Psoas muscle (tissue), 8 donors: ENCODE measurements at places on chromosomes 1 and 21. TPM values are rescaled to one million over a fixed set of nuclear protein-coding genes. Genes with fewer than 3 reads are reported as not detected.

VSIG8 gene
- polyA plus RNA-seq: not detected

ENAH gene
- polyA plus RNA-seq: 17.1 TPM

DNA sequence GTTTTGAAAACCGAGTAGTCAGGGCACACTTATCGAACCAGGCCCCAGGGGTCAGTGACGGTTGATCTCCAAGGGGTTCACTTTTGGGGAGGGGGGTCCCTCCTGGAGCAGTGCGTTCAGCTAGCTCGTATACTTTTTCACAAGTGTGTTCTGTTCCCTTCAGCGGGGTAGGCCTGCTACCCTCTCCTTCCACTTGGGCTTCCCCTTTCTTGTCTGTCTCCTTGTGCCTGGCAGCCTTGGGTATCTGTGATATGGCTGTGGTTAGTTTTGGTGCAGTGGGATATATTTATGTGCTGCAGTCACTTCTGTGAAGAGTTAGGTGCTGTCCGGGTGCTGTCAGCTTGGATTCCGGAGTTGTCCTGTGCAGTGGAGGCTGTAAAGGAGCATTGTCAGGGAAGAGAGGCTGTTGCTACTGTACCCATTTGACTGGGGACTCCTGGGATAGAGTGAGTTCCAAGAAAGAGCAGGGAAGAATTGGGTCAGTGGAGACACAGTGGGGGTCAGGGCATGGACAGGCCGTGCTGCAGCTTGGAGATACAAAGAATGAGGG is 29.7 kb downstream of the ADARB1 start:
- DNase-seq: no peak

GBP3 gene
- polyA plus RNA-seq: 0.56 TPM

- DNase-seq: no peak
These were observed 326.5 kb downstream of the PDE4B start for GRCh38 chr1:66119148-66119547.

DNA sequence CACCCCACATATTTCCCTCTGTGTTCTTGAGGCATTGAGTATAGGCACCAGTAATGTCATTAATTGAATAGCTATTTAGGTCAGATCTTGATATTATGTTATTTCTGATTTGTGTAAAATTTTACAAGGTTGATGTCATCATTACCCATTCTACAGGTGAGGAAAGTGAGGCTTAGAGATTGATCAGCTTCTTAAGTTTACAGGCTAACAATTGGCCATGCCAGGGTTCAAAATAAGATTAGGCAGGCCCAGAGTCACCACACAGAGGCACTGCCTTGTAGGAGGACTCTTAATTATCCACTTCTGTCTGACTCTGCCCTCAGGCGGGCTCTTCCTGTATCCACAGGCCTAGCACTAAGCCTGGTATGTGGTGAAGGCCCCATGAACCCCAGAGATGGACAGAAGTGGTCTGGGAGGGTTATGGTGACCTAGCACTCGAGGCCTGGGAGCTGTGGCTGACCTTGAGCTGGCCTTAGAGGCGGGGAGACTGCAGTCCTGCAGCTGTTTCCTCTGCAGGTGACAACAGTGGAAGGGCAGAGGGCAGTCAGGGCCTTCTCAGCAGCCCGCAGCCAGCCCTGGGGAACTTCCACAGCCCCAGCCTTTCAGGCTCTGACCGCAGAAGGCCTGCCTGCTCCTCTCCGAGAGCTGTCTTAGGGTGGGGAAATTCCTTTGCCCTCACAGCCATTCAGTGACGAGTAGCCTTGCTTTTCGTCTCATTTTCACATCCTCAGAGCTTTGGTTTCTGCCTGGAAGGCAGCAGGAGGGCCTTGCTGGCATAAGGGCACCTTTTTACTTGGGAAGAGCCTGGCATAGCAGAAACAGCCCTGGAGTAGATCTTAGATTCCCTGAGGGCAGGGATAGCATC is 12.2 kb downstream of the ZDHHC18 start:
- DNase-seq: peak; percentile 30

GRCh38 chr1:9558946-9559545 is 19.8 kb downstream of the SLC25A33 start:
- no peak for DNase-seq

GRCh38 chr1:85992791-85993190 is 163.8 kb downstream of the COL24A1 start:
- DNase-seq: no peak
